ENCODE measurements at places on chromosomes 3 and 15.

DNA sequence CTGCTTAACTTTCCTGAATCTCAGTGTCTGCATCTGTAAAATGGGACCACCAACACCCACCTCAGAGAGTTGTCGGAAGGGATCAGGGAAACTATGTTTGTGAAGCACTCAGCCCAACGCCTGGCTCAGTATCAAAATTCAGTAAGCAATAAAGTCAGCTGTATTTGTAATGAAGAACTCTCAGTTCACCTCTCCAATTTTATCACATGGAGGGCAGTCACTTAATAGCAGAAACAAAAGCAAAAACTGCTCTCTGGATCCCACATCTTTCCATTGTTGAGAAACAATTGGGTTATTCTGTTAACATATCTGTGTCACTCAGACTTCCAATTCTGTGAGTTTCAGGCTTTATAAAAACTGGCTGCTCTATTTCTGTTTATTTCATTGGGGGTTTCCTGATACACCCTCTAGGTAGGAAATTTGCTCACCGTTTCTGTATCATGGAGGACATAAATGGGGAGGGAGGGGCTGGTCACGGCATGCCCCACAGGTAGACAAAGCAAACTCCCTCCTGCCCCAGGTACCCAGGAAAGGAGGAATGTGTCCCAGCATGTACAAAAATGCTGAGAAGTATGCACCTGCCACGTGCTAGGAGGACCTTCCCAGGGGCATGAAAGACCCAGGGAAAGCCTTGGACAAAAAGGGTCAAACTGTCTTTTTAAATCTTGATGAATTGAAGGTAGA lies 81.4 kb upstream of the LMOD3 start:
- H3K4me3 ChIP-seq = no peak overlapping the region
- no peaks in the 10 kb centered on the region for H3K27me3 ChIP-seq
- DNase-seq = no peak
- H3K4me1 ChIP-seq = peaks cover 3% of the 10 kb centered on the region

DNA sequence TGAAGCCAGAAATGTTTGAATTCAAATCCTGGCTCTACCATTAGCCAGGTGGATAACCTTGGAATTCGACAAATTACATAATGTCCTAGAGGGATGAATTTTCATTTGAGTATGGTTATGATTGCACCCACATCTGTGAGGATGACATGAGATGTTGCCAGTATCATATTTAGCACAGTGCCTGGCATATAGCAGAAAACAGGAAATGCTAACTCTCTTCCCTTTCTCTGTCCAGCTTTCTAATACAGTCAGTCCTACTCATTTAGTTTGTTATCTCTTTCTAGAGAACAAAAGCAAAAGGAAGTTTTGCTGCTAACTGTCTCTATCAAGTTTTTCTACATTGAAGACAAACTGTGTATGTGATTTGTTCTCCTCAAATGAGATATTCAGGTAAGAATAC lies 231.7 kb downstream of the CPNE4 start:
- no peak for DNase-seq
- H3K4me3 ChIP-seq = no peak overlapping the region
- no peaks in the 10 kb centered on the region for H3K36me3 ChIP-seq

DNA sequence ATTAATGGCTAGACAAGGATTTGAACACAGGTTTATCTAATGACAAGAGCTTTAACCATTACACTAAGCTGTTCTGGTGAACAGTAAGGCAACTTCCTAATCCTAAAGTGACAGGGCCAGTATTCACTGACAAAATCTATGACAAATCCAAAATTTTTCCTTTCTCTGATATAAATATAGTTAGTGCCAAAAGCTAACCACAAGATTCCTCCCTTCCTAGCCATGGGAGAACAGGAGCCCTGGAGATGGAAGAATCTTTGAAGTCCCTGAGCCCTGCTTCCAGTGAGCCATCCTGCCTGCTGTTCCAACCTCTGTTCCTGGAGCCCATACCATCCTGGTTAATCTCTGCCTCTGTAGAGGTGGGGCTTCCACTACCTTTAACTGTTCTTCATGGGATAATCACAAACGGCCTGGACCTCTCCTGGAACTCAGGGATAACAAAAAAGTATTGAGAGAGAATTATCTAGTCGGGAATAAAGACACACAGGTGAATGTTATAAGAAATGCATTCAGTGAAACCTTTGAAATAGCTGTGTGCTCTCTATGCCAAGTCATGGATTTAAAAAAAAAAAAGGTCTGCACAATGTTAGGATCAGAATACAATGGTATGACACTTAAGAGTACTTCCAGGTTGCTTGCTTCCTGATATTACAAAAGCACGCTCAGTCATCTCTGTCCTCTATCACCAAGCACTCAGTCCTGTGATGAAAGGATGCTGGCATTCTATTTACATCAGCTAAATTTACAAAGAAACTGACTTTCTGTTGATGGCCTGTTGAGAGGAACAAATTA lies 235.8 kb downstream of the SUCLG2 start:
- H3K36me3 ChIP-seq = peaks cover 17% of the 10 kb centered on the region
- no peak overlapping the region for H3K4me3 ChIP-seq
- H3K27ac ChIP-seq = no peak overlapping the region
- no peaks in the 10 kb centered on the region for H3K27me3 ChIP-seq

DNA sequence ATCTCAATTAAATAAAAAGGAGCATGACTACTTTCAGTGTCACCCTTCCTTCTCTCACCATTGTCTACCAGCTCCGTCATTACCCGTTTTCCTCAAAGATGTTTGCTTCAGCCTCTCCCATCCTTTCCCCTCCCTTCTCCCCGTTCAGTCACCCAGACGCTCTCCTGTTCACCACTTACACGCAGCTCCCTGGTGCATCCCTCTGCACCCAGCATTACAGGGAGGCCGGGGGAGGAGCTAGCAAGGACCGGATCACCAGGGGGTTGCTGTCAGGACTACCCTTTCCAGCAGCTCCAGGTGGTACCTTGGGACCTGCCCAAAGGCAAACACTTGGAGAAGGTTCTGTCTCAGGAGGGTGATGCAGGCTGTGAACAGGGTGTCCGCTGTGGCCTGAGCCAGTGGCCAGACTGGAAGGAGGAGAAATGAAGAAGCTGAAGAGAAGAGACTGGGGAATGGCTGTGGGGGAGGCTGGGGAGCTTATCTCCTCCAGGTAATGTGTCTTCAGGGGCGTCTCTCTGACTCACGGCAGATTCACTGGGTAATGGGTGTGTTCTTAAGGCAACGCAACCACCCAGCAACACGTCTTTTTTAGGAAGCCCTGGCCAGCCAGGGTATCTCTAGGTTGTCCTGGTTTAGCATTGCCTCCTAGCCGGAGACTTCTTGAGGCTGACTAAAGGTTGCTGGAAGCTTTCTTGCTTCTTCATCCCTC lies 21.8 kb upstream of the BDH1 start:
- no peaks in the 10 kb centered on the region for H3K36me3 ChIP-seq
- no peaks in the 10 kb centered on the region for H3K27me3 ChIP-seq
- no peak overlapping the region for H3K27ac ChIP-seq

DNA sequence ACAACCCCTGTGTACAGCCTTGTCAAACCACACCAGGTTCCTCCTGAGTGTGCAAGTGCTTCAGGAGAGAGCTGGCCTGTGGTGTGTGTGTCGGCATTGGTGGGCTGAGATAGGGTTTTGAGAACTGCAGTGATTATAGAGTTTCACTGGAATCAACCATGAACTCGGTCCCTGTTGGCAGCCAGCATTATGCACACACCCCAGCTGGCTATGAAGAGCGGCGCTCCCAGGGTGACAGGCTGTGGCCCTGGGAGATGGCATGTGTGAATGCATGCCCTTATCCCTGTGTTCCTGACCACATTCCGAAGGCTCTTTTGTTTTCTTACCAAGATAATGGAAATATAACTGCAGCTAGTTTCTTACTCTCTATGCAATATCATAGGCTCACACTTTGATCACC lies 101.8 kb downstream of the SNRK start:
- no peak overlapping the region for H3K4me3 ChIP-seq
- no peaks in the 10 kb centered on the region for H3K36me3 ChIP-seq
- H3K4me1 ChIP-seq = peaks cover 36% of the 10 kb centered on the region
- H3K27ac ChIP-seq = peak overlapping the region; percentile 91

GRCh38 chr15:83158393-83158792 lies 49.2 kb downstream of the HDGFL3 start:
- H3K36me3 ChIP-seq = no peaks in the 10 kb centered on the region
- peaks cover 5% of the 10 kb centered on the region for H3K4me1 ChIP-seq
- no peak for DNase-seq
- peaks cover 4% of the 10 kb centered on the region for H3K27me3 ChIP-seq
- no peak overlapping the region for H3K4me3 ChIP-seq
- no peak overlapping the region for H3K27ac ChIP-seq

DNA sequence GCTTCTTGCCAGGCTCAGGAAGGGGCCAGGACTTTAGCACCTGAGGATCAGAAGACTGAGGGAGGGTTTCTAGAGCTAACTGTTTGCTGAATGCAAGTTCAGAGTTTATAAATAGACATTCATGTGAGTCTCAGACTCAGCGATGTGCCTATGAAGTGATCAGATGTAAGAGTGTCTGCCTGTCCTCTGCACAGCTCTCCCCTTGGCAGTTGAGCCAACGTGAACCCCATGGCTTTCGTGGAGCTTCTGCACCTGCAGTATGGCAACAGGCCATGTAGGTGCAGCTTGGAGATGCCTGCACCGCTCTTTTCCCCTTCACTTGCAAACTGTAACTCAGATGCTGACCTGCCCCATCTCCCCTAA lies 141.9 kb downstream of the CHDH start:
- H3K27ac ChIP-seq = no peak overlapping the region
- H3K27me3 ChIP-seq = no peaks in the 10 kb centered on the region
- no peaks in the 10 kb centered on the region for H3K4me1 ChIP-seq
- no peak for DNase-seq
- no peak overlapping the region for H3K4me3 ChIP-seq
- no peaks in the 10 kb centered on the region for H3K36me3 ChIP-seq

DNA sequence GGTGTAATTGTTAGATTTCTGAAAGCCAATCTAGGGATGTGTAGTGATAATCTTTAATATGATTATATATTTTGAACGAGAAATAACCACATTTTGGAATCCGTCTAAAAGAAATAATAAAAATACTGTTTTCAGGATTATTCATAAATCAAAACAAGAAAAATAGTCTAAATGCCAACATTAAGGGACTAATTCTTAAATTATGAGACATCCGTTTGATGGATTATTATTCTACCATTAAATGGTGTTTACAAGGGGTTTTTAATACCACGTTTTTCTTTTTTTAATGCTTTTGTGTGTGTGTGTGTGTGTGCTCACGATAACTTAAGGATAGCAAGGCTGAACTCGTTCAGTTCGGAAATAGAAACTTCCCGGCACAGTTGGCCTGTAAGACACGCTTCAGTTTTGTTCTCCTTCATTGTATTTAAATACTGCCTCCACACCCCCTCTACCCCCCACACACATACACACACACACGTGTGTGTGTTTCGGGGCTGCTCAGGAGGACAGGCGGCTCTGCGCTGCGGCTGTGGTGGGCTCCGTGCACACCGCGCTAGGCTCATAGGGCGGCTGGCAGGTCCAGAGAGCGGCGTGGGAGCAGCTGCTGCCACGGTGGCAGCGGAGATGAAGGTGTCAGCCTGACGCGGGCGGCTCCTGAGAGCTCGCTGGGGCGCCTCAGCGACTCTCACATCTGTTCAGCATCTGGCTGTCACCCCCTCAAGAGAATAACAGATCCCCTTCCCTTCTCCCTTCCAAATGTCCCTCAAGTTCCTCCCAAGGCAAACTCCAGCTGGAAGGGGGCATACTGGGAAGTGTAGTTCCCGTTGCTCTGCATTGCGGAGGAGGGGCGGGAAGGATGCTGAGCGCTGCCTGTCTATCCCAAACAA lies 23.0 kb upstream of the ANP32A start:
- peak overlapping the region; percentile 67 for H3K4me3 ChIP-seq
- H3K36me3 ChIP-seq = no peaks in the 10 kb centered on the region
- peaks cover 8% of the 10 kb centered on the region for H3K4me1 ChIP-seq
- H3K27ac ChIP-seq = no peak overlapping the region

DNA sequence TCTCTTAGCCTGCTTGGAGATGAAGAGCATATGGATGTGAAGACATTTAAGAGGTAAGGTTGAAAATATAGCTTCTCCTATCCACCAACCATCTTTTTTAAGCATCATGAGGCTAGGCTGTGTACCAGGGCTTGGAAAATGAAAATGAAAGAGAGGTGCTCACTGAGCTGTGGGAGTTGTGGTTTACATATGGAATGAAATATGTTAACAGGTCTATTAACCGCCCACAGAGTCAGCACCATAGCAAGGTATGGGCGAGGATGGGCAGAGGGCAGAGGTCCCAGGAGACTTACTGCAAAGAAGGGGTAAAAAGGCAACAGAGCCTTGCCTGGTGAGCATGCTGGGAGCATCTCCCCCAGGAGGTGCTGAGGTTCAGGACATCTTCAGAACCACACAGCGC lies 273.1 kb downstream of the GABRG3 start:
- H3K4me1 ChIP-seq = no peaks in the 10 kb centered on the region
- H3K27ac ChIP-seq = no peak overlapping the region
- H3K36me3 ChIP-seq = no peaks in the 10 kb centered on the region
- H3K4me3 ChIP-seq = no peak overlapping the region

DNA sequence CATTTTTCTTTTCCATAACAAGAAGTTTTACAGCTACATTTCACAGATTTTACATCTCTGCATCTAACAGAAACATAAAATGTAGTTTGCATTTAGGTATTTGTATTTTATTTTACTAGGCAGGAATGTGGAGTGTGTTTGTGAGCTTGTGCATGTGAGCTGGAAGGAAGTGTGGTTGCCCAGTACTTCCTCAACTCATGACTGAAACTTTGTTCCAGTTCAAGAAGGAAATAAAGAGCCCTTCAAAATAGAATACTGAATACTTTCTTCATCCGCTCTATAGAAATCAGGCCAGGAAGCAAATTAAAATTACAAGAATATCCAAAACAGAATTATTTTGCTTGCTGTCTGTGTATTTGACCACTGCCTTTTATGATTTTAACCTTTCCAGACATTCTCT lies 81.3 kb downstream of the CHL1 start:
- H3K4me3 ChIP-seq = no peak overlapping the region
- H3K4me1 ChIP-seq = no peaks in the 10 kb centered on the region
- no peak for DNase-seq
- H3K27me3 ChIP-seq = no peaks in the 10 kb centered on the region
- peak overlapping the region; percentile 16 for H3K27ac ChIP-seq
- H3K36me3 ChIP-seq = no peaks in the 10 kb centered on the region

- no peaks in the 10 kb centered on the region for H3K4me1 ChIP-seq
- H3K27me3 ChIP-seq = no peaks in the 10 kb centered on the region
- H3K36me3 ChIP-seq = no peaks in the 10 kb centered on the region
- DNase-seq = no peak
Observed at GRCh38 chr3:110296885-110297284, 774.7 kb upstream of the NECTIN3 start.

DNA sequence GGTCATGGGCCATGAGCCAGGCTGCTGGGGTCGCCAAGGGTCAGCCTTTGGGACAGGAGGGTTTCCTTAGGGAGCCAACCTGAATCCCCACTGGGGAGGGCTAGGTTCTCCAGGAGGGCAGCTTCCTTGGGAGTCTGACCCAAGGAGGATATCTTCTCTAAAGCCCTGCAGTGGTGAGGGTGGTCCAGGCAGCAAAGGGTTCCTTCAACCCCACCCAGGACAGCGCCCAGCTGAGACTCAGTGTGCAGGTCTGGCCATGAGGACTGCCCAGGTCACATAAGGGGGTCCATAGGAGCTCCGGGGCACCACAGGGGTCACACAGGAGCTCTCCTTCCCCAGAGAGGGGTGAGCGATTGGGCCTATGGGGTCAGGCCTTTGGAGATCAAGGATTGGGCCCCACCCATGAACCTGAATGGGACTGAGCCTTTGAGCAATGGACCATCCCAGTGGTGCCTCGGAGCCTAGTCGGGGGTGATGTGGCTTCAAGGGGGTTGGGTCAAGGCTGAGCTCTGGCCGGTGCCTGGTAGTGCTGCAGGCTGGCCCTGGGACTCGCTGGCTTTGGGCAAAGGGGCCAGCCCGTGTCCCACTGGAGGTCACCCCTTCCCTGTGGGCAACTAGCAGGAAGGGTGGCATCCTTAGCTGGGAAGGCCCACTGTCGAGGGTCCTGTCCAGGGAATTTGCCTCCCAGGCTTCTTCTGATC lies 216.5 kb downstream of the SNRPN start:
- H3K4me3 ChIP-seq = no peak overlapping the region
- no peaks in the 10 kb centered on the region for H3K27me3 ChIP-seq
- H3K4me1 ChIP-seq = no peaks in the 10 kb centered on the region
